ENCODE measurements at places on chromosomes 11 and 22.
A peak's percentile ranks its signal among the peaks of the same experiment; 100 is the strongest.

- no peak for DNase-seq
Observed at GRCh38 chr11:66081505-66081904, 11.4 kb downstream of the PACS1 start.

DNA sequence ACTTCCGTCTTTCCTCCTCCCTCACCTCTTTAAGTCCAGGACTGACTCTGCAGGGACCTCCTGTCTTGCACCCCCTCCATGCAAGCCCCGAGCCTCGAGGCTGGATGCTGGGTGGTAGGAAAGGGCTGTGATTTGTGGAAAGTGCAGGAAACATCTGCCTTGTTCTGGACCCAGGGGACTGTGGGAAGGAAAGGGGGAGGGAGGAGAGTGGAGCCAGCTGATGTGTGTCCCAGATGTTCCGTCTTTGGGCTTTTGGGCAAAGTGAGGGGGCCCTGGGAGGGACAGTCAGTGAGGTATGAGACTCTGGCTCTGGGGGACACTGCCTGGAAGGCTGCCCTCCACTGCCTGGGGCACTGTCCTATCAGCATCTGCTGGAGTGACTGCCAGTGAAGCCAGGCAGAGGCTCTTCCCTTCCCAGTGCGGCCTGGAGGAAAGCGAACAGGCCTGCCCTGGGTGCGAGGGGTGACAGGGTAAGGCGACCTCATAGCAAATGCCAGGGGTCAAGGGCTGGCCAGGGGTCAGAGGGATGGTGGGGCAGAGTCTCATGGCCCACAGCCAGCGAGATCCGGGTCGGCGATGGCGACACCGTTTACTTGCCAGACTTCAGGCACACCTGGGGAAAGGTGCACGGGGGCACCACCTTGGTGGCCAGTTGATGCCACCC is 1.7 kb downstream of the MRGPRD start:
- DNase-seq, result no peak

DNA sequence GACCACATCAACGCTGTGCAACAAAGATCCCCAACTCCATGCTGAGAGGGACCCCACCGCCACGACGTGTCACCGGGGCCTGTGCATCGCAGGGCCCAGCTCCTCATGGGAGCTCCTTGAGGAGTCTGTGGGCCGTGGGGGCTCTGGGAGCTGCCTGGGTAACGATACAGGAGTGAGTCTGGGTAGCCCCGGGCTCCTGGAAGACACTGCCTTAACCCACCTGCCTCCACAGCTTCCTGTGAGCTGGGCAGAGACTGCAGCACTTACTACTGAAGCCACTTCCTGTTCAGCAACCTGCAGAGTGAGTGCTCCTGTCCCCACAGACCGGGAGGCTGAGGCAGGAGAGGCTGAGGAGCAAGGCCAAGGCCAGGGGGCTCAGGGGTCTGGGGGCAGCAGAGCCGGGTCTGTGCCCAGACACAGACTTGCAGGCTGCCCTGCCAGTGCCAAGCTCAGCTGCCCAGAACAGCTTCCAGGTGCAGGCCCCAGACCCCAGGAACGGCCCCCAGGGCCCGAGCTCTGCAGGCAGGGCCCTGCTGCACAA is 226.7 kb downstream of the BRD1 start:
- no peak for DNase-seq

DNA sequence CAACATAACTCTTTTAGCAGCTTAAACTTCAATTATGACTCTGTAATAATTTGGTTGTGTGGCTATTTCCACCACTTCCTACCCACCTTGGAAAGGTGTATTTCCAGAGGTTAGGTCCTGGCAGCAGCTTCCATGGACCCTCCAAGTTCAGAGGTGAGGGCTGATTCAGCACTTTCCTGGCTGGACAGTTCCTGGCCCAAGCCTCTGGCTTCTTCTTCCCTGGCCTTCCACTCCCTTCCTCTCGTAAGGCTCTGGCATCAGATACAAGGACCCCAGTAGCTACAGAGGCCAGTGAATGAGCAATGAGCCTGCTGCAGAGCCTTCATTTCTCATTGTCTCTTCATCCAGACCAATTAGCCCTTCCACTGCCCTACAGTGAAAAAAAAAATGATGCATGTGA is 98.1 kb upstream of the KIRREL3 start:
- DNase-seq, result no peak

- no peak for DNase-seq
Observed at GRCh38 chr22:35928285-35928798, 100.3 kb downstream of the RBFOX2 start.

GRCh38 chr11:126720539-126721235 is 279.9 kb downstream of the KIRREL3 start:
- DNase-seq, result peak; percentile 19

DNA sequence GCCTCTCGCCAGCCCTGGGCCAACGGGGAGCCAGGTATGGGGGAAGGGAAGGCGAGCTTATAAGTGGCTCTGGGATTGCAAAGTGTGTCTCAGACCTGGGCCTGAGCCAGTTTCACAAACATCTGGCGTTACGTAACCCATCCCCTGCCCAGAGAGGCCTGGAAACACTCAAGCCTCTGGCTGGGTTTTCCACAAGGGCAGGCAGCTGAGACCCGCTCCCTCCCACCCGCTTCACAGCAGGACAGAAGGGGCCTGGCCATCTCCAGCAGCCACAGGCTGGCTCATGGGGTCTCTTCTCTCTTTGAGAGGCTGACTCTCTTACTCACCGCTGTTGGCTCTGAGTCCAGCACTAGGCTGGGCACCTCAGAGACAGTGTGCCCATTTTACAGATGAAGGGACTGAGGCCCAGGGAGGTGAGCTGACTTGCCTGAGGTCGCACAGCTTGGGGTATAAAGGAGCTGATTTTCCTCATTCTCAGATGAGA is 44.5 kb downstream of the TRIOBP start:
- peak; percentile 99 for DNase-seq

DNA sequence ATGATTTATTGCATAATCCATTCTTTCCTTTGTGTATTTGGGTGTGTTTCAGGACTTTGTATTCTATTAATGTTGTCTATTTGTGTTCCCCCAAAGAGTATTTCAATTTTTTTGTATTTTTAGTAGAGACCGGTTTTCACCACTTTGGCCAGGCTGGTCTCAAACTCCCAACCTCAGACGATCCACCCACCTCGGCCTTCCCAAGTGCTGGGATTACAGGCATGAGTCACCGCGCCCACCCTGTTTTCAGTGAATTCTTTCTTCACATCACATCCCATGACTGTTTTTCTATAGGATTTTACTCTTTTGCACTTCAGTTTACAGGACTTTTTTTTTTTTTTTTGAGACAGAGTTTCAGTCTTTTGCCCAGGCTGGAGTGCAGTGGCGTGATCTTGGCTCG is 46.3 kb downstream of the RBX1 start:
- no peak for DNase-seq

DNA sequence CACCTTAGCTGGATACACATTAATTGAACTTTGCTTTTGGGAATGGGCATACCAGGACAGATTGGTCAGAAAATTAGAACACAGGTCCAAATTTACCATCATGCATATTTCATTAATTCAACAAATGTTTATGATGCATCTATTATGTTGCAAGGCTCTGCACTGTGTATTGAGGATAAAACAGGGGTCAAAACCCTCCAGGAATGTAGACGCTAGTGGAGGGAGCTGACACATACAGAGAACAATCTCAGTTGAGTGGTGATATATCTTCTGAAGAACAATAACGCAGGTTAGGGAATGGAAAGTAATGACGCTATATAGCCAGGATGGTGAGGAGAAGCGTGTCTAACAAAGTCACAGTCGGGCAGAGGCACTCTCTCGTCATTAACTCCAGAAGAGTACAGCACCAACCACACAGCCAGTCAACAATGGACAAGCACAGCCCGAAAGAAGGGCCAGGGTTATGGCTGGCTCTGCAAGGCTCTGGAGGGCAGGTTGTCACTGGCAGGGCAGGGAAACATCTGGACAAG is 3.8 kb downstream of the FLI1 start:
- no peak for DNase-seq

DNA sequence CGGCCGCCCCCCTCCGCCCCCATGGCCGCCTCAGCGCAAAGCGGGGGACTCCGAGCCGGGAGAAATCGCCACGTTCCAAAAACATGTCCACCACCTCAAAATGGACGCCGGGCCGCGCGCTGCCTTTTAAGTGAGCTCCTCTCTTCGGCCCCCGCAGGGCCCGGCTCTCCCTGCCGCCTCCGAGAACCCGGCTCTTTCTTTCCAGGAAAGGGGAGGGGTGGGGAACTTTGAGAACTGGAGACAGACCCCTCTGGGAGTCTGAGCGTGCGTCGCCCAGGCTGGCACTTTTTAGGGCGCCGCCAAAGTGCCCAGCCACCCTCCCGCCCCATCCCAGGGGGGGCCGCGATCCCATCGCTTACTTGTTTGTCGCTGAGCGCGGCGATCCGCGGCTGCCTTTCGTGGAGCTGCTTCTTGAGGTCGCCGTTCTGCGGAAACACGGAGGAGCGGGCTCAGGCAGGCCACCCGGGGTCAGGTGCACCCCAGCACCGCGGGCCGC is 1.6 kb downstream of the PHF21B start:
- DNase-seq, result no peak

DNA sequence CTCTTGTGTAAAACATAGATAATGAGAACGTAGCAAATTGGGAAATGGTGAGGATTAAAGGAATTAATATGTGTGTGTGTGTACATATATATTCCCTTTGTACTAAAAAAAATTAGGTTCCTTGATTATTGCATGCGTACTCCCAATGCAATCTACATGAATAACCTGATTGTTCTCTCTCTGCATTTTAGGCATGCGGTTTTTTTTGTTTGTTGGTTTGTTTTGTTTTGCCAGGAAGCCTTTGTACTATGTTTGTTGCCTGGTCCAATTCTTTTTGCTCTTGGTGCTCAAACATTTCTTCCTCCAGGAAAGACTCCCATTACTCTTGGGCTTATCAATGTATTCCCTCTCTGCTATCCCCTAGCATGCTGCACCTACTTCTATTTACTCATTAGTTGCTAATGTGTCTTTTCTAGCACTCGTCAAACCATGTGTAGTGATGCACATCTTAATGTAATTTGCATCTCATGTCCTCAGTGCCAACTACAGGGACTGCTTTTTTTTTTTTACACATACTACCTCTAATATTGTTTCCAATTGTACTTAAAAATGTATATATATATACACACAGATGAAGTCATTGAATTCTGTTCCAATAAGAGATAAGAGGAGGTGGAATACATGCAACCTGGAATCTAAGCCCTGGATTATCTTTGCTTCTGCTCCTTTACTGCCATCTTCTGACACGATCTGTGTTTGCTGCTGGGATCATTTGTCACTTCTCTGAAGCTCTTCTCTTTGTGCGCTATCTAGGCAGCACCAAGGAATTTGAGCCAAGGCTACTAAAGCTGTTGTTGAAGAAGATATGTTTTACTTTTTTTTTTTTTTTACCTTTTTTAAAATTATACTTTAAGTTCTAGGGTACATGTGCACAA is 197.2 kb upstream of the ANO3 start:
- DNase-seq, result peak; percentile 31

- DNase-seq, result no peak
Observed at GRCh38 chr22:30183861-30184278, 62.7 kb downstream of the LIF start.

DNA sequence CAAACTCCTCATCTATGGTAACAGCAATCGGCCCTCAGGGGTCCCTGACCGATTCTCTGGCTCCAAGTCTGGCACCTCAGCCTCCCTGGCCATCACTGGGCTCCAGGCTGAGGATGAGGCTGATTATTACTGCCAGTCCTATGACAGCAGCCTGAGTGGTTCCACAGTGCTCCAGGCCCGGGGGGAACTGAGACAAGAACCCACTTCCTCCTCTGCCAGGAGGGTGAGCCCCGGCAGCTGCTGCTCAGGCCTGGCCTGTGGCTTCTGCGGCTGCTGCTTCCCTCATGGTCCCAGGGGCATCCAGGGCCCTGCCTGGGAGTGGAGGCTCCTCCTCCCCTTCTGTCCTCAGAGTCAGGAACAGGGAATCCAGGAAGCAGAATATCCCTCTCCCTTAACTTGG is 98.4 kb downstream of the ZNF280B start:
- DNase-seq, result no peak

- DNase-seq, result peak; percentile 87
Observed at GRCh38 chr22:32880893-32881596, 79.5 kb downstream of the TIMP3 start.

GRCh38 chr22:43883012-43883661 is 8.7 kb downstream of the PNPLA5 start:
- peak; percentile 68 for DNase-seq

GRCh38 chr22:22022947-22023534 is 40.5 kb upstream of the TOP3B start:
- DNase-seq, result no peak

DNA sequence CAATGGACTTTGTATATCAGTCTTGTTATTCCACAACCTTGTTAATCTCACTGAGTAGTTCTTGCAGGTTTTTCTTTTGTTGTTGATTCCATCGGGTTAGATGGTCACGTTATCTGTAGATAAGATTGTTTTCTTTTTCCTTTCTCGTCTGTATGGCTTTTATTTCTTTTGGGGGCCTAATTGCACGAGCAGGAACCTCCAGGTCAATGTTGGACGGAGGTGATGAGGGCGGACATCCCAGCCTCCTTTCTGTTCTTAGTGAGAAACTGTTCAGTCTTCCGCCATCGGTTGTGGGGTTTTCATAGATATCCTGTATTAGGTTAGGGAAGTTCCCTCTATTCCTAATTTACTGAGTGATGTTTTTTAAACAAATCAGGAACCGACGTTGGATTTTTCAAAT is 4.8 kb upstream of the PRR33 start:
- DNase-seq, result no peak

DNA sequence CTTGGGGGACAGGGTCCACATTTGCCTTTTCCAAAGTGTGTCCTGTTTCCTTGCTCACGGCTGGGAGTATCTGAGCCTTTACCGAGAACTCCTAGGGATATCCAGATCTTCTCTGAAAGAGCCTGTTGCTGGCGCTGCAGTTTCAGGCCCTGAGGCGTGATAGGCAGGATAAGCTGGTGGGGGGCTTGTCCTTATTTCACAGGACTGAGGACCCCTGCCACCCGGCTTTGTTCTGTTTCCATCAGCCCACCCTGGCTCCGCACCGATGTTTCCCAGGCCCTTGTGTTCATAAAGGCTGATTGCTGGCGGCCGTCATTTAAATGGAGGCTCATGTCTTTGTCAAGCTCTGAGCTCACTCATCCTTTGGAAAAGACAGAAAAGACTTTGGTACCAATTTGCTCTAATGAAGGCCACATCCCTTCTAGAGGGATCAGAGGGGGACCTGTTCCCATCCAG is 9.4 kb upstream of the NPTXR start:
- no peak for DNase-seq

- no peak for DNase-seq
Observed at GRCh38 chr22:22810018-22810427, 77.6 kb upstream of the IGLL5 start.

GRCh38 chr11:69702769-69703452 is 911 bp downstream of the FGF19 start:
- DNase-seq, result no peak

GRCh38 chr22:29334696-29335344 is 19.3 kb upstream of the RASL10A start:
- DNase-seq, result no peak

All from fibroblast of the aortic adventitia (primary cell).